ENCODE measurements at places on chromosomes 6 and 20.

GRCh38 chr6:14478381-14479225 lies 361.0 kb downstream of the CD83 start:
- DNase-seq, result no peak

GRCh38 chr6:163513003-163513402 lies 98.5 kb downstream of the QKI start:
- DNase-seq, result no peak

DNA sequence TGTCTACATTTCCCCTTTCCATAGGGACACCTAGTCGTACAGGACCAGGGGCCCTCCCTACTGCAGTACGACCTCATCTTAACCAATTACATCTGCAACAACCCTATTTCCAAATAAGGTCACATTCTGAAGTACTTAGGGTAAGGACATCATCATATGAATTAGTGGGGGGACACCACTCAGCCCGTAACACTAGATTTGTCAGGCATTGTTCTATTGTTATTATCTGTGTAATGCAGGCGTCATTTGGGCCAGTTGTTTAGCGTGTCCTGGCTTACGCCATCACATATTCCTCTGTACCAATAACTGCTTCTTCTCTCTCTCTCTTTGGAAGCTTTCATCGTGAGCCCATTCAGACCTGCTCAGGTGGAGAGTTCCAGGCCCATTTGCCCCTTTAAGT lies 89.3 kb downstream of the CAP2 start:
- DNase-seq, result no peak

DNA sequence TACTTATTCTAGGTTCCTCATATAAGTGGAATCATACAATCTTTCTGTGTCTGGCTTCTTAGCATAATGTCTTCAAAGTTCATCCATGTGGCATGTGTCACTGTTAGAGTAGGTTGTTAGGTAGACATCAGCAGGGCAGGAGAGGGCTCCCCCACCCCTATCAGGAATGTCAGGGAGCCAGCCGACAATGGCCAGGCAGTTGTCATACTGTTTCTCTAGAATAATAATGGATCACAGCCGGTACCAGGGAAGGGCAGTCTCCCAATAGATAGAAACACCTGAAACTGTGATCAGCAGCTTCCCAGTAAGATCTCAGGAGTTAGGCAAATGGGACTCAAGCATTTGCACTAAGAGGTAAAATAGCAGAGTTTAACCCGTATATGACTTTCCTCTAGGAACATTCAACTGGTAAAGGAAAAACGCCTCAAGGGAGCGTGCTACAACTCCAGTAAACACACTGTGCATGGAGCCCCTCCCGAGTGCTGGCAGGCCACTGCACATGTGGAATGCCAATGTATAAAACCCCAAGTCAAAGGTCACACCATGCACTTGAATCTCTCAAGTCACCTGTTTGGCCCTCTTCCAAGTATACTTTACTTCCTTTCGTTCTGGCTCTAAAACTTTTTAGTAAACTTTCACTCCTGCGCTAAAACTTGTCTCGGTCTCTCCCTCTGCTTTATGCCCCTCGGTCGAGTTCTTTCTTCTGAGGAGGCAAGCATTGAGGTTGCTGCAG lies 29.8 kb upstream of the SIRT5 start:
- no peak for DNase-seq

DNA sequence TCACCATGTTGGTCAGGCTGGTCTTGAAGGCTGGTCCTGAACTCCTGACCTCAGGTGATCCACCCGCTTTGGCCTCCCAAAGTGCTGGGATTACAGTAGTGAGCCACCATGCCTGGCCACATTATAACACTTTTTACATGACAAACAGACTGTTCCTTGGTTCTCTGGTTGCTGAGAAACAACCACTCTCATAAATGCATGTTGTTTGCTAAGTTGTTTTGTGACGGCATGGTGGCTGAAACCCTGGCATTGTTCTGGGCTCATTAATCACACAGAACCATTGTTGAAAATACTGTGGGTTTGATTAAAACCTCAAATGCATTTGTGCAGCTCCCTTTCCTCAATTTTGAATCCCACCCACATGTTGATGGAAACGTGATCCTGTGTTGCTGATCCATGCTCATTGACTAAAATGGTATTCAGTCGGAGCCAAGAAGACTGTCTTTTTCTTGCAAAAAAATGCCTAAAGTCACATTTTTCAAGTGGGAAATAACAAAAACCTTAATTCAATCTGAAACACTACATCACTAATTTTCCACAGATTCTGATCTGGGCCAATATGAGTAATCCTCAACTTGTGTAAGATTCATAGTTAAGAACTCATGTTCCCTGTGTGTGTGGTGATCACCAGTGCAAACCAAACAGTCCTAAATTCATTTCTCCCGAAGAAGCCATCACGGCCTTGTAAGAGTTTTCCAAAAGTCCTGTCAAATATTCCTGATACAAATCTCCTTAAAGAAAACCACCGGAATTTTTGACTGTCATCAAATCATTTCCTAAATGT lies 132.8 kb downstream of the FNDC1 start:
- DNase-seq, result no peak

- DNase-seq, result no peak
These were observed 2.0 kb downstream of the EEF1E1 start for GRCh38 chr6:8100159-8100854.

DNA sequence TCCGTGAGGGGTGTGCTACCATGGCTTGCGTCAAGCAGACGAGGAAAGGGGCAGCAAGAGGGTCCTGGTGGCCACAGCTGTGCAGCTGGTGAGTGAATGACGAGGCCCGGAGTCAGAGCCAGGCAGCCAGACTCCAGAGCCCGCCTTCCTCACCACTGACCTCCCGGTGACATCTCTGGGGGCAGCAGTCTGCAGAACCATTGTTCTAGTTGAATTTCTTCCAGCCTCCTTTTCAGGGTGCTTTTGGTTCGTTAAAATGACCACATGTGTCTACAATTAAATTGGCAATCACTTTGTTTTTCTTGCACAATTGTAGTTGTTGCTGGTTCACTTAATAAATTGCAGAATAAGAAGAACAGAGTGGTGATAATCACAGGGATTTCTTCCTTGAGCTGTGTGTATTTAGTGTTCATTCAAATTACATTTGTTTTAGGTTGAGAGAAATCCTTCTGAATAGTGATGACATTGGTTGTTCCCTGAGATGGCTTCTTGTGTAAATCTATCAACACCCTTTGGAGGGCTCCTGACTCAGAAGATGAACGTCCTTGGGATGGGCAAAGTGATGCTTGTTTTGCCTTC lies 96.4 kb downstream of the TULP4 start:
- no peak for DNase-seq

- peak; percentile 91 for DNase-seq
These were observed 4.1 kb upstream of the CEP250 start for GRCh38 chr20:35451295-35451694.

DNA sequence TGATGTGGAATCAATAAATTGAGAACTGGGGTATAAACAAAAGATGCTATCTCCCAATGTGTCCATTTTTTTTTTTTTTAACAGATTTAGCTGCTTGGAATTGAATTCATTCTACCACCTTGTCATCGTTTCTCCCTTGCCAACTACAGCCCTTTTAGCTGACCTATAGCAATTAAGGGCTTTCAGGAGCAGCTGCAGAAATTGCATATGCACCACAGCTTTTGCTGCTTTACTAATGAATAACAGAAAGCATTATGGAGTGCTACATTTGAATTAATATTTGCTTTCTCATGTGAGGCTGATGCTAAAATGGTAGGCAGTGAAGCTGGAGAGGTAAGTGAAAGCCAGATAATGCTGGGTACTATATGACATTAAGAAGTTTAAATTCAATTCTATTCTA lies 5.7 kb downstream of the SESN1 start:
- DNase-seq, result no peak

- DNase-seq, result no peak
These were observed 57.6 kb downstream of the ADGRG6 start for GRCh38 chr6:142359271-142359960.

DNA sequence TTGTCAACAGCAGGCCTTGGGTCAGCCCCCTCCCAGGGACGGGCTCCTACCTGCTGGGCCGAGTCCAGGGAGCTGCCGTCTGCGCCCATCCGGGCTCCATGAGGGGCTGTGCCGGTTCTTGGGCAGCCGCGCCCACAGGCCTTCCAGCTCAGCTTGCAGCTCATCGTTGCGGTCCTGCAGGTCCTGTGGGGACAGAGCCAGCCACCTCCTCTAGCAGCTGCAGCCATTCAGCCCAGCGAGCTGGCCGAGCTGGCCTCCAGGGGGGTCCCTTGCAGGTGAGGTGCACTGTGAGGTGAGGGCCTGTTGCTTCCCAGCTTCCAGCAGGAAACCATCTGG lies 74.4 kb downstream of the GINS1 start:
- DNase-seq, result no peak

DNA sequence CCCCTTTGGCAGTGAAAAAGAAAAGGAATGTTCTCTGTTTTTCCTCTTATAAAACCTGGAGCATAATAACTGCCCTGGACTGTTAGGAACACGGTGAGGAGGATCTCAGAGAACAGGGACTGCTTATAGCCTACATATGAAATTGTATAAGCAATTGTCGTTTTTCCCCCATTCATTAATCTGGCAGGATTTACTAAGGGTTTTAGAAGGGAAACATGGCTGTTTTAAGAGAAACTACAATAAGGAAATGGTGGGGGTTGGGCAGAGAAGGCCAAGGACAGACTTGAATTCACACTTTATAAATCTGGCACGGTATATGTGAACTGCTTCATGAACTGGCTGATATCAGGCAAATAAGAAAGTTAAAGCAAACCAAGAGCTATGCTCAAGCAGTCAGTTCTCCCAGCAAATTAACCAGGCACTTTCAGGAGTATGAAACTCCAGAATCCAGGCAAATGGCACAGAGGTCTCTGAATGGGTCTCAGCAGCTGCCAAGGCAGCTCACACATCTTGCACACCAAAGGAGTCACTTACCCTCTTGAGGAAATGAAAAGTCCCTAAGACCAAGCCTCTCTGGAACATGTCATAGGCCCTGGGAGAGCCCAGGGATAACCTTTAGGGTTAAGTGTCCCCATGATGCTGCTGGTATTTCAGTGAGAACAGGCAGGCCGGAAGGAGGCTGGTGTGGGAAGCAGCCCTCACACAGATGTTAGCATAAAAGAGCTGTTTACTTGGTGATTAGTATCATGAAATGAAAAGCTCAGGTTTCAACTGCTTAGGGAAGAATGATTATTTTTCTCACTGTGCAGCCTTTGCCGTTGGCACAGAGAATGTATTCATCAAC lies 260.5 kb upstream of the MARCKS start:
- no peak for DNase-seq

DNA sequence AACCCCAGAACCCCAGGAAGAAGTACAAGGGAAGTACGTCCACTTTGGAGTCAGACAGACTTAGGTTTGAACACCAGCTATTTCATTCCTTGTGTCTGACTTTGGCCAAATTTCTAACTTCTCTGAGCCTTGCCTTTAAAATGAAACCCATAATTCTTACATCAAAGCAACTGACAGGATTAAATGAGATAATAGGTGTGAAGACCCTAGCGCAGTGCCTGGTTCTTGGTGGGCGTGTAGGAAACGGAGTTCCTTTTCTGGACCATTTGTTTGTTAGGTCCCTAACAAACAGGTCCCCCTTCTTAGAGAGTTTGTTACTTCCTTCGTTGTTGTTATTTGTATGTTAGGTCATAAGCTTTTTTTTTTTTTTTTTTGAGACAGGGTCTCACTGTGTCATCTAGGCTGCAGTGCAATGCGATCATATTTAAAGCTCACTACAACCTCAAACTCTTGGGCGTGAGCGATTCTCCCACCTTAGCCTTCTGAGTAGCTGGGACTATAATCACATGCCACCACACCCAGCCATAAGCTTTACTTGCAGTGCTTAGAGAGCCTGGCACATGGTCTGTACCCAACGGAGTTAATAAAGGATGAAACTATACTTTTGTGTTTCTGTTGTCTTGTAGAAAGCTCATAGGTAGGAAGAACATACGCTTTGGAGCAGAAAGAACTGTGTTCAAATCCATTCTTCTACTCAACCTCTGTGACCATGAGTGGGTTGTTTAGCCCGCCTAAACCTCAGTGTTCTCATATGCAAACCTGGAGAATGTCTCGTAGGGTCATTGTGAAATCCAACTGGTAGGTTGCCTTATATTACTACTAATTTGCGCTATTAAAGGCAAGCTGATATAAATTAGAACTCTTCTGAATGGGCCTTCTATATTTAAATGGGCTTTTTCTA lies 21.8 kb upstream of the MROH8 start:
- DNase-seq, result no peak

- no peak for DNase-seq
These were observed 3.9 kb upstream of the LTV1 start for GRCh38 chr6:143839196-143839595.

GRCh38 chr6:66556936-66557335 lies 849.9 kb upstream of the EYS start:
- no peak for DNase-seq

- no peak for DNase-seq
These were observed 18.0 kb upstream of the UBE2V1 start for GRCh38 chr20:50130995-50131394.

DNA sequence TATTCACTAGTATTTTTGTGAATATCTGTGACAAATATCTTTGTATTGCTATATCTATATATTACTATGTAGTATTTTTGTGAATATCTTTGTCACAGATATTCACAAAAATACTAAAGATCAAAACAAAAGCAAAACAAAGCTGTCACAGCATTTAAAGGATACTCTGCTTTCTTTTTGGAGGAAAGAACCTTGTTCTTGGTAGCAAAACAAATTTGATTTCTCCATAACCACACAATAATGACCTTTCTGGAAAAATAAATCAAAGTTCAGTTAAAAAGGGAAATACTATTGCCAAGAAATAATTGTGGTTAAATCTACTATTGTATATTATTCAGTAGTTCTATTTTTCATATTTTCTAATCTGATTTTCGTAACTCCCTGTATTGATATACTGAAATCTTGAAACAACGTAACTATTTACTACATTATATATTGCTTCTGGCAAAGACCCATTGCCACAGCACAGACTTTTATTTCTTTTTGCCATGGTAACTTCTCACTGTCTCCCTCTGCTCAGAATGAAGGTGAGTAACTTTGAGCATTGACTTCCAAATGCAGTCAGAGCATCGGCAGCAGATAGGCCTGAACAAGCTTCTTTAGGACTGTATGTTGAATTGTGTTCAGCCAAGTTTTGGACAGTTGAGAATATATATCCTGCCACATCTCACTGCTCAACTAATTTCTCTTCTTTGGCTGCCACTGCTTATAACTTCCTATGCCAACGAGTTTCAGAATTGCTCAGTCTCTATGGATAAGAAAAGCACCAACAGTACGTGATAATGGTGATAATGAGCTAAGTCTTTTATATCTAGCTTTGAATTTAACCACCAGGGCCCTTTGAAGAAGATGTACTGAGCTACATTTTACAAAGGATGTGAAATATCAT lies 1097.2 kb upstream of the GJE1 start:
- no peak for DNase-seq

- no peak for DNase-seq
These were observed 421.1 kb downstream of the QKI start for GRCh38 chr6:163835439-163836171.

GRCh38 chr6:39853604-39854003 lies 61.4 kb downstream of the DAAM2 start:
- no peak for DNase-seq

DNA sequence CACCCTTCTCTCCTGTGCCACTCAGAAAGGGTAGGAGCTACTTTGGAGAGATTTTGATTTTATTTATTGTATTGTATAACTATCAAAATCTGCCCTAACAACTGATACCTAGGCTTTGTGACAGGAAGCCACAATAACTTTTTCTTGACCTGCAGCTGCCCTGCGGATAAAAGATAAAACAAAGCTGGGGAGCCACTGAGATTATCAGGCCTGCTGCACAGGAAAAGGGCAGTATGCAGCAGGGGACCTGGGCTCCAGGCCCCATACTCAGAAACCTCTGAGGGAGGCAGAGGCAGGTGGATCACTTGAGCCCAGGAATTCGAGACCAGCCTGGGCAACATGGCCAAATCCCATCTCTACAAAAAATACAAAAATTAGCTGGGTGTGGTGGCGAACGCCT lies 980 bp upstream of the SNX21 start:
- no peak for DNase-seq

- peak; percentile 6 for DNase-seq
These were observed 550.7 kb upstream of the FLRT3 start for GRCh38 chr20:14888134-14888533.
